ENCODE measurements at places on chromosomes 13 and 19. TPM values are rescaled to one million over a fixed set of nuclear protein-coding genes. Genes with fewer than 3 reads are reported as not detected.
A peak's percentile ranks its signal among the peaks of the same experiment; 100 is the strongest.

CERS1 gene
- total RNA-seq: not detected

DNA sequence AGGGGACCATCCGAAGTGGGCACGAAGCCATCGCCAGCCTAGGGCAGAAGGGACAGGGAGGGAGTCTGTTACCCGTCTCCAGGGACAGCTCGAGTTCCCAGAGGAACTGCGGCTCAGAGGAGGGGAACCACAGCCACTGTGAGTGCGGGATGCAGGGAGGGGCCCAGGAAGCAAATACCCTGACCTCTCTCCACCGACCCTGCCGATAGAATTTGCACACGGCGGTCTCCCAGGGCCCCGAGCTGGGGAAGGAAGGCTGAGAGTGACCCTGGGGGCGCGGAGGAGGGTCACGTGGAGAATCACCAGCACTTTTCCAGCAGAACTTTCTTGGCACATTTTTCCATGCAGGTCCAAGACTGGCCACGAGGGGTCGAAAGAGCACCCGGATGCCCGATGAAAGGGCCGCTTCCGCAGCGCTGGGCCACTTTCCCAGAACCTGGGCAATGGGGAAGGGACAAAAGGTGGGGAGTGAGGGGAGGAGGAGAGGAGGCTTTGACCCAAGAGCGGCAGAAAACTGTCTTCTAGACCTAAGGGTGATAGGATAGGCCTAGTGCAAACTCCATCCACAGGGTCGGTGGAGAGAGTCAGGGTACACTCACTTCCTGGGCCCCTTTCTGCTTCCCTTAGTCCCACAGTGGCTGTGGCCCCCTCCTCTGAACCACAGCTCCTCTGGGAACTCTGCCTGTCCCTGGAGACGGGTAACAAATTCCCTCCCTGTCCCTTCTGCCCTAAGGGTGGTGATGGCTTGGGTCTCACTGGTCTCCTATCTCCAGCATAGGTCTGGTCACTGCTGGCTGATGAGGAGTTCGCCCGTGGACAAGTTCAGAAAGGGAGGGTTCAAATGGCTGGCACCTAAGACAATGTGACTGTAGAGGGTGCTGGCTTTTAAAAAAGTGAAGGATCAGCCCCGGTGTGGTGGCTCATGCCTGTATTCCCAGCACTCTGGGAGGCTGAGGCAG lies 5.3 kb upstream of the GPR4 start:
- peaks cover 40% of the 10 kb centered on the region for H3K36me3 ChIP-seq
- peaks cover 16% of the 10 kb centered on the region for H3K4me1 ChIP-seq
- peaks cover 10% of the 10 kb centered on the region for H3K27me3 ChIP-seq
- DNase-seq: peak; percentile 83

DCT gene
- 91.9 TPM for total RNA-seq

- peak; percentile 82 for DNase-seq
- no peaks in the 10 kb centered on the region for H3K36me3 ChIP-seq
- peaks cover 40% of the 10 kb centered on the region for H3K4me1 ChIP-seq
Observed at GRCh38 chr13:57629821-57630235, 1.7 kb upstream of the PCDH17 start.

DNA sequence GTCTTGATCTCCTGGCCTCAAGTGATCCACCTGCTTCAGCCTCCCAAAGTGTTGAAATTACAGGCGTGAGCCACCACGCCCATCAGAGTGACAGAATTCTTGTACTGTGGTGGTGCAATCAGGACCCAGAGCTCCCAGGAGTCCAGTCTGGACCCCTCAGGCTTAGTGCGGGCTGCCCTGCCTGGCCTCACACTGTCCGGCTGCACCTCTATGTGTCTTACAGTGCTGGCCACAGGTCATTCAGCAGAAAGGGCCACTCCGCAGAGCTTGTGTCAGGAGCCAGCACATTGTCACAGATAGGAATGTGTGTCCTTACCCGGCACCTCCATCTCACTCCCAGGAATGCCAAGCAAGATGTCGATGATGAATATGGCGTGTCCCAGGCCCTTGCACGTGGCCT lies 49.2 kb downstream of the SMARCA4 start:
- no peak overlapping the region for H3K4me3 ChIP-seq
- H3K27ac ChIP-seq: no peak overlapping the region
- H3K4me1 ChIP-seq: no peaks in the 10 kb centered on the region
- DNase-seq: no peak

DNA sequence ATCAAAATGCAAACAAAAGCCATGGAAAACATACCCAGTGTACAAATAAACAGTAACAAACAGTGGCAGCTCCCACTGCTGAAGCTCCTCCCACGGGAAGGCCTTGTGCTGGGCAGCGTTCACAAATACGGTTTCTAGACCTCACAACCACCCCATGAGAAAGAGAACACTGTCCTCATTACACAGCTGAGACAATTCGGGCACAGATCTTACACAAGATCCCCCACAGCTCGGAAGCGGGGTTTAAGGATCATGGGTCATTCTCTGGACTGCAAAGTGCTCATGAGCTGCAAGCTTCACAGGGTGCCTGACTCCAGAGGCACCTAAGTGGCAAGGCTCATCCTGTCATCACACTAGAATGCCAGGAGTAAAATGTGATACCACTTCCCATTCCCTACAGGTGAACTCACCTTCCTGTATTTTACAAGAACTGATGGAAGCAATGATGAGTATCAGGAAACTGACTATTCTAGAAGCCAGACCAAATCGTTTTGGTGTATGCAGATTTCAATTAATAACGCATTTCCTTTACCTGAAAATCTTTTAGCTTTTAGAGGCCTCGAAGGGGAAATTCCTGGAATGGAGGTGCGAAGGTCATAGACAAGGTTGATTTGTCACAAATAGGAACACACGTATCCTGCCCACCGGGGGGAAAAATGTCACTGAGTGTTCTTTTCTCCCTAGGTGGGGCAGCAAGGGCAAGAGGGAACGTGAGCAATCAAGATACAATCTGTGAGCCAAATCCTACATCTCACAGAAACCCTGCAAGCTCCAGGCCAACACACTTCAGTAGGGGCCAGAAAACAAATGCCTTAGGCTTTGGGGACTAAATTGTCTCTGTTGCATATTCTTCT lies 41.2 kb downstream of the STK24 start:
- peak overlapping the region; percentile 34 for H3K27ac ChIP-seq
- DNase-seq: no peak
- H3K27me3 ChIP-seq: no peaks in the 10 kb centered on the region
- no peak overlapping the region for H3K4me3 ChIP-seq
- H3K4me1 ChIP-seq: peaks cover 89% of the 10 kb centered on the region
- no peaks in the 10 kb centered on the region for H3K36me3 ChIP-seq

- H3K27me3 ChIP-seq: no peaks in the 10 kb centered on the region
- H3K36me3 ChIP-seq: no peaks in the 10 kb centered on the region
- H3K27ac ChIP-seq: no peak overlapping the region
Observed at GRCh38 chr13:72194523-72194922, 327.5 kb upstream of the DACH1 start.

GRCh38 chr13:62512194-62513141 lies 1096.8 kb upstream of the PCDH20 start:
- H3K27ac ChIP-seq: no peak overlapping the region
- DNase-seq: peak; percentile 37
- H3K4me3 ChIP-seq: no peak overlapping the region
- no peaks in the 10 kb centered on the region for H3K4me1 ChIP-seq
- no peaks in the 10 kb centered on the region for H3K36me3 ChIP-seq

RFPL4A gene
- not detected for total RNA-seq

DNA sequence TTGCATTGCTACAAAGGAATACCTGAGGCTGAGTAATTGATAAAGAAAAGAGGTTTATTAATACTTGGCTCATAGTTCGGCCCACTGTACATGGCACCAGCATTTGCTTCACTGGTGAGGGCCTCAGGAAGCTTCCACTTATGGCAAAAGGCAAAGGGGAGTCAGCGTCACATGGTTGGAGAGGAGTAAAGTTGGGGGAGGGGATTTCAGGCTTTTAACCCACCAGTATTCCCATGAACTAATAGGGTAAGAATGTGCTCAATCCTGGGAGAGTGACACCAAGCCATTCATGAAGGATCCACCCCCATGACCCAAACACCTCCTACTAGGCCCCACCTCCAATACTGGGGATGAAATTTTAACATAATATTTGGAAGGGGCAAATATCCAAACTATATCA lies 82.5 kb upstream of the MYCBP2 start:
- no peaks in the 10 kb centered on the region for H3K36me3 ChIP-seq
- DNase-seq: no peak
- H3K4me1 ChIP-seq: no peaks in the 10 kb centered on the region
- no peak overlapping the region for H3K27ac ChIP-seq
- H3K27me3 ChIP-seq: no peaks in the 10 kb centered on the region

DNA sequence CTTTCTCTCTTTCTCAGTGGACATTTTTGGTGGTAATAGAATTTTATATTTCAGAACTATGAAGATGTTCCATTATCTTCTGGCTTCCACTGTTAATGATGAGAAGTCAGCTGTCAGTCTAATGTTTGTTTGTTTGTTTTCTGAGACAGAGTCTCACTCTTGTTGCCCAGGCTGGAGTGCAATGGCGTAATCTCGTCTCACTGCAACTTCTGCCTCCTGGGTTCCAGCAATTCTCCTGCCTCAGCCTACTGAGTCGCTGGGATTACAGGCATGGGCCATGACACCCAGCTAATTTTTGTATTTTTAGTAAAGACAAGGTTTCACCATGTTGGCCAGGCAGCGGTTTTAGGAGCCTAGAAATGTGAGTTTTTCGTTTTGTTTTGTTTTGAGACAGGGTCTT lies 4.7 kb downstream of the ZNF317 start:
- H3K36me3 ChIP-seq: peaks cover 8% of the 10 kb centered on the region
- H3K4me1 ChIP-seq: peaks cover 16% of the 10 kb centered on the region

- H3K27ac ChIP-seq: no peak overlapping the region
- no peaks in the 10 kb centered on the region for H3K36me3 ChIP-seq
- H3K27me3 ChIP-seq: peaks cover 16% of the 10 kb centered on the region
Observed at GRCh38 chr13:57638186-57638890, 6.8 kb downstream of the PCDH17 start.

GRCh38 chr19:18257503-18258470 lies 16.5 kb downstream of the IQCN start:
- peaks cover 21% of the 10 kb centered on the region for H3K4me1 ChIP-seq
- no peak for DNase-seq
- H3K27ac ChIP-seq: no peak overlapping the region
- peaks cover 12% of the 10 kb centered on the region for H3K36me3 ChIP-seq
- no peaks in the 10 kb centered on the region for H3K27me3 ChIP-seq

DNA sequence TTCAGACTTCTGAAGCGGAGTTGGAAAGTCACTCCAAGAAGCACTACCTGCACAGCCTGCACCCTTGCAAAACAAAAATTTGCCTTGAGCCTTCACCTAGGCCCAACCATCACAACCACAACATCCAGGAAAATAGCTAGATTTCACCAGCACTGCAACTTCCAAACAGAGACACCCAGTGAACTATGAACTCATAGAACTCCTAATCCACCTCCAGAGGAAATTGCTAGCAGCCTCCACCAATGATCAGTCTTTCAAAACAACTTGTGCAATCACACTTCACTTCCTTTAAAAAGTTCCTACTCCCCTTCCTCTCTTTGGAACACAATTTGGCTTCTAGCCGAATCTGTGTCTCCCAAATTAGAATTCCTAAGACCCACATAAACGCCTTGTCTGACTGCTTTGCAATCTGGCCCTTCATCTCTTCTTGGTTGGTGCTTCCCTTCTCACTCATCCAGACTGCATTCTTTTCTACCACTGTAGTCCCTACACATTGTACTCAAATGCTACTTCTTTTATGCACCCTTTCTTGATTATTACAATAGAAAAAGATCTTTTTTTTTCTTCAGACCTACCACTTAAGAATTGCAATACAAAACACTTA lies 489.2 kb upstream of the ARGLU1 start:
- no peak overlapping the region for H3K27ac ChIP-seq
- no peaks in the 10 kb centered on the region for H3K36me3 ChIP-seq
- H3K4me1 ChIP-seq: no peaks in the 10 kb centered on the region
- H3K27me3 ChIP-seq: no peaks in the 10 kb centered on the region

GRCh38 chr19:3670796-3671679 lies 29.2 kb downstream of the PIP5K1C start:
- DNase-seq: no peak
- H3K4me1 ChIP-seq: peaks cover 49% of the 10 kb centered on the region
- H3K4me3 ChIP-seq: peak overlapping the region; percentile 32

- peaks cover 5% of the 10 kb centered on the region for H3K4me1 ChIP-seq
- H3K27ac ChIP-seq: no peak overlapping the region
- DNase-seq: no peak
- no peaks in the 10 kb centered on the region for H3K36me3 ChIP-seq
- no peak overlapping the region for H3K4me3 ChIP-seq
- H3K27me3 ChIP-seq: no peaks in the 10 kb centered on the region
Observed at GRCh38 chr13:26697069-26697955, 63.3 kb downstream of the GPR12 start.

DNA sequence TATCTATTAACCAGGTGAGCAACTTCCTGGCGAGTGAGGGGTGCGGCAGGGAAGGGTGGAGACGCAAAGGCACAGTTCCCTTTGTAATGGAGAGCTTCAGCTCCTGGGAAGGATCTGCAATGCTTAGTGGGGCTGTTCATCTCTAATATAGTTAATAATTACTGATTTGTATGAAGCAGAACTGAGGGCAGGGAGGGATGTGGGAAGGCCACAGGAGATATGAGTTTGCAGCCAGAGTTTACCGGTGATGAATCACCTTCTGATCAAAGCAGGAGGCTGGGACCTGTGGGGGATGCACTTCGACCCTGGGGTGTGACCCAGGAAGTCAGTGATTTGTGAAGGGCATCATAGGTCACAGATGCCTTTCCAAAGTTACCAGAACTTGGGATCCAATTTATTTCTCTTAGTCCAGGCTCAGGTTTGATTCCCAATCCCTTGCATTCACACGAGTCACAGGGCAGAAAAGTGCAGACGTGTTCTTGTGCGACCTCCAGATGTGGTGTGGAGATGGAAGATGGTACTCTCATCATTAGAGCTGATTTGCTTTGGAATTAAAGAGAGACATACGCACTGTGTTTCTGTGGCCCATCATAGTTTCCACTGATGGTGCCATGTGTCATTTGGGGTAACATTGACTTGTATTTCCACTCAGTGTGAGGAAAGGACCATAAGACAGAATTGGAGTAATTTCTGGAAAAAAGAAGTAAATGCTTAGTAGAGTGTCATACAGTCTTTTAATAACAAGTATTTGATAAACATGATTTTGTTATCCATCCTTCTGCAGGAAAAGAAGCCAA lies 55.0 kb downstream of the LRCH1 start:
- DNase-seq: no peak
- no peaks in the 10 kb centered on the region for H3K36me3 ChIP-seq
- no peaks in the 10 kb centered on the region for H3K27me3 ChIP-seq
- H3K27ac ChIP-seq: no peak overlapping the region
- peaks cover 50% of the 10 kb centered on the region for H3K4me1 ChIP-seq

ASPDH gene
- not detected for total RNA-seq

GRCh38 chr19:43731346-43731745 lies 15.5 kb downstream of the IRGC start:
- H3K27me3 ChIP-seq: no peaks in the 10 kb centered on the region
- H3K27ac ChIP-seq: no peak overlapping the region
- peaks cover 72% of the 10 kb centered on the region for H3K36me3 ChIP-seq
- DNase-seq: no peak
- no peak overlapping the region for H3K4me3 ChIP-seq

- H3K27ac ChIP-seq: peak overlapping the region; percentile 55
- peak overlapping the region; percentile 56 for H3K4me3 ChIP-seq
- H3K4me1 ChIP-seq: peaks cover 19% of the 10 kb centered on the region
Observed at GRCh38 chr19:33064458-33064791, 263 bp downstream of the RHPN2 start.

GRCh38 chr19:38004521-38005223 lies 97.7 kb downstream of the SIPA1L3 start:
- H3K4me1 ChIP-seq: peaks cover 26% of the 10 kb centered on the region
- H3K36me3 ChIP-seq: no peaks in the 10 kb centered on the region
- peak; percentile 94 for DNase-seq
- H3K4me3 ChIP-seq: peak overlapping the region; percentile 45
- no peaks in the 10 kb centered on the region for H3K27me3 ChIP-seq
- H3K27ac ChIP-seq: peak overlapping the region; percentile 90

Measured in suprapubic skin (tissue), 4 donors.